ENCODE measurements at places on chromosomes 4 and X. TPM values are rescaled to one million over a fixed set of nuclear protein-coding genes. Genes with fewer than 3 reads are reported as not detected.

Gene CXCL11
- total RNA-seq: 0.46 TPM

Gene RRH
- not detected for total RNA-seq

GRCh38 chr4:68906780-68907137, 44.8 kb downstream of the UGT2A3 start:
- DNase-seq: no peak

- DNase-seq: no peak
Measured at GRCh38 chr4:17654701-17655100, 40.3 kb downstream of the MED28 start.

- peak; percentile 16 for DNase-seq
Measured at GRCh38 chr4:3415471-3416141, 26.2 kb upstream of the HGFAC start.

All from left colon (tissue), 2 donors.